A549 treated with DMSO at 1 μM for 4 hours (cell line): ENCODE measurements at places on chromosomes 2 and 18. TPM values are rescaled to one million over a fixed set of nuclear protein-coding genes. Genes with fewer than 3 reads are reported as not detected.

AQP4 gene
- total RNA-seq, result 0.06 TPM in 1 of 5 replicates, not detected in the others

RNU2-63P gene
- total RNA-seq, result not detected in 5 replicates

MARCHF4 gene
- 58.8 to 70.6 TPM (median 63.7 TPM) in 5 replicates for total RNA-seq

INHBB gene
- 13.4 to 20.3 TPM (median 16.0 TPM) in 5 replicates for total RNA-seq

TGFA gene
- 7.4 to 9.5 TPM (median 8.6 TPM) in 5 replicates for total RNA-seq

ALPG gene
- total RNA-seq, result 0.07 to 0.15 TPM (median 0.13 TPM) in 4 of 5 replicates, not detected in the other

CCDC148 gene
- 0.13 to 0.55 TPM (median 0.38 TPM) in 5 replicates for total RNA-seq
